ENCODE measurements at places on chromosomes 16 and 17.

DNA sequence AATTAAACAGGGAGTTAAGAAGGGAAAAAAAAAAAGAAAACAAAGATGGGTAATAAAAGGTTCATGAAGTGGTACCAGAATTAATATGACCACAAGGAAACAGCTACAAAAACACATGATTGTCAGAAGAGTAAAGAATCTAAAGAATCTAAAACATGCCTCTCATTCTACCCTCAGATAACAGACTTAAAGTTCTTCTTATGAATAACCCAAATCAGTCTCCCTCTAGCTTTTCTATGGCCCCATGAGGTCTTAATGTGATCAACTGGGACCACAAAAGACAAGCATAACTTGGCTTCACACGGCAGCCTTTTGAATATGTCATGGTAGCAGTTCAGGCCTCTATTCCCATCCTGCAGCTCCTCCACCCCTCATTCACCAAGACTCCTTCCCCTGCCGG, 6.9 kb downstream of the MYH10 start:
- DNase-seq: no peak

DNA sequence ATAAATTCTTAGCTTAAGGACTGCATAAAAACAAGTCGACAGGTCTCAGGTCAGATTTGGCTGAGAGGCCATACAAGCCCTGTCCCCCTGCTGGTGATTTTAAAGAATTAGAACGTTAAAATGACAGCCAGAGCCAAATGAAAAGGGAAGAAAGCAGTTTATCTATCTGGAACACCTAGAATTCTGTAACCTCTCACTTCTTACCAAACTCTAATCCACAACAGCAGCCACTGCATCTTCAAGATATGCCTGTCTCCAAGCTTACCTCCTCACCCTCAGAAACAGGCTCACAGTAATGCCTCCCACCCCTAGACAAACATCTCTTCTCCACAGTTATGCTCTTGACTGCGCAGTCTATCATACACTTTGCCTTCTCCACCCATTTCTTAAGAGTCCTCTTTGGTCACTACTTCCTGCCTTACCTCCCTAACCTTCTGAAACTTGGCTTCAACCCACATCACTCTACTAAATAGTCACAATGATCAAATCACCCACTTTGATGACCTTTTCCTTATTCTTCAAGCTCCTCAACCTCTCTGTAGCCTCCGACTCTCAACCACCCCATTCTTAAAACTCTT, 14.2 kb downstream of the ANKFY1 start:
- peak; percentile 78 for DNase-seq

GRCh38 chr16:25390761-25391160, 133.1 kb upstream of the ZKSCAN2 start:
- DNase-seq: no peak

- no peak for DNase-seq
Observed at GRCh38 chr16:70735141-70735979, 49.5 kb upstream of the MTSS2 start.

DNA sequence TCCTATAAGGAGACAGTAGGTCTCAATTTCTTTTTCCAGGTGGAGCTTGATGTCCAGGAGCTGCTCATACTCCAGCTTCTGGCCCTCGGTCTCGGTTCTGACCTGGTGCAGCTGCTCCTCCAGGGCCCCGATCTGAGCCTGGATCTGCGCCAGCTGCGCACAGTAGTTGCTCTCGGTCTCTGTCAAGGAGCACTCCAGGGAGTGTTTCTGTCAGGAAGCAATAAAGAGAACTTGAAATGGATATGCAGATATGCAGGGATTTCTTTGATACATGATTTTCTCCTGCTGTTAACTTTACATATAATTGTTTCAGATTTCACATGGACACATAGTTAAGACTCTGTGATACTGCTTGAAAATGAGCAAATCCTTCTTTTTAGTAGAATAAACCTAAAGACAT, 4.7 kb downstream of the KRT25 start:
- no peak for DNase-seq

DNA sequence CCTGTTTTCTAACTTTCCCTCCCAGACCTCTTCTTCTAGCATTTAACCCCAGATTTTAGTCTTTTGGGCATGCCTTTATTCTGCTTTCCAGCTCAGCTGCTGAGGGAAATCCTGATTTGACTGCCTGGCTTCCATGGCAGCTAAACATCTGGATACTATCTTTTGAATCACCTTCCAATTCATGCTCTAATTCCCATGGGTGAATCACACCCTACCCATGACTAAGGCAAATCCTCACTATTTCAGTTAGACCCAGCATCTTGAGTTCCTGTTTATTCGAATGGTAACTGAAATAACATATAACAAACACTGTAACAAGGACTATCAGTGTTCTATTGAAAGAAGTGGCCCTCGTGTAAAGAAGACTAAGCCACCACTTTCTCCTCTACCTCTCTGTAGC, 29.8 kb downstream of the CA10 start:
- no peak for DNase-seq
